H4 (cell line): ENCODE measurements at places on chromosomes 7 and 10. TPM values are rescaled to one million over a fixed set of nuclear protein-coding genes. Genes with fewer than 3 reads are reported as not detected.
A peak's percentile ranks its signal among the peaks of the same experiment; 100 is the strongest.

GRCh38 chr7:41586931-41587640, 115.8 kb downstream of the INHBA start:
- no peak for DNase-seq

DNA sequence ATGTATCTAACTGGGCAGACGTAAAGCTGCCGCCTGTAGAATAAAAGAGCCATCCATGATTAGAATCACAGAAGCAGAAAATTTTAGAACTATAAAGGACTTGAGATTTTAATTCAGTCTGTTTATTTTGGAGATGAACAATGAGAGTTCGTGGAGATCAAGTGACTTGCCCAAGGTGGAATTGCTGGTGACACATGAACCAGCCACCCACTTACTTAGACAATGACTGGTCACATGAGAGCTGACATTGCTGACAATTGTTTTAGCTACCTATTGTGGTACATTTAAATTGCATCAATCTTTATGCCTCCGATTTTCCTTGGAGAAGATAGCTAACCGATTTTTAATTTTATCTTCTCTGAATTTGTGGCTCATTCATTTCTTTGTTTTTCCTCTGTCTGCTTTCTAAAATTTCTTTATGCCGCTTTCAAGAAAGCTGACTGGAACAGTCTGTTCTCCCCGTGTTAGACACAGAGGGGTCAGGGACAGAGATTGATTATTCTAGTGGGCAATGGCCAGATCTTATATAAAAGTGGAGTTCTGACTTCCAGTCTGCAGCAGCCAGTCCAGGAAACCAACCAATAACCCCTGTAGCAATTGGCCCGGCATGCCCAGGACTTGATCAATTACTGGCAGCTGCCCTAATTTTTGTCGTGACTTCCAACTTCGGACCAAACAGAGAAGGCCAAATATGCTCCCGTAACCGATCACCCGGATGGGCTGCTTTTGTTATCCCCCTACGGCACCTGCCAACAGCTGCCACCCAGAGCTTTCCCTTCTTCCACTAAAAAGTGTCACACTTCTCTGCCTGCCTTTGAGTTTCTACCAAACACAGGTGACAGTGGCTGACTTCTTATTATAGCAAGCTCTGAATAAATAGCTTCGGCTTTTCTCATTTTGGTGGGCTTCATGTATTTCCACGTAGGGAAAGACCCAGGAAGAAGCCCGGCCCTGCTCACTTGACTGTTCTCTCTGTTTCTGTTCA, 241.6 kb downstream of the CAMK1D start:
- DNase-seq: no peak

DNA sequence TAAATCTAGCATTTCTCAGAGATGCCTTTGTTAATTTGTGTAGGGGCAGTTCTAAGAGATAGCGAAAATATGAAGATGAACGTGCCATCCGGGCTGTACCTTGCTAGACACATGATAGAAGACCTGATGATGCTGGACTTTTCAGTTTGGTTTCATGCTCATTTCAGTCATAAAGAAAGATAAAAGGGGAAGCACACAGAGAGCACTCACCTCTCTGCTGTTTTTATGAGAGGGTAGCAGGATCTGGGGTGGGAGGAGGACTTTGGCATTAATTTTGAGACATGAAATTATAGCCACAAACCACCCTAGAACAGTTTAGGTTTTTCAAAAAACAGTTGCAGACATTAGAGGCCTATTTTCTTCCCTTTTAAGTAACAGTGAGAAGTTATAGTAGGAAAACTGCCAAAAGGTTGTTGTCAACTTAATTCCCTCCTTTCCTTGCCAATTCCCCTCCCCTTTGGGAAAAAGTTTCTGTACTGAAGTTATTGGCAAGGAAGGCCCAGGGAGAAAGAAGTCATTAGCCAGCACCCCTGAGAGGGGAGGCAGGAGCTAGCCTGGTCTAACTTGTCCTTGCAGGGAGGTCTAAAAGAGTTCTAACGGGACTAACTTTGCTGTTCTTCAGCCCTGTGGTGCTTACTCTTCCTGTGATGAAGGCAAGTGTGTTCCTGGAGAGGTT, 2.6 kb downstream of the ST7 start:
- no peak for DNase-seq

GRCh38 chr7:105890290-105890997, 14.0 kb upstream of the ATXN7L1 start:
- DNase-seq: peak; percentile 37

DNA sequence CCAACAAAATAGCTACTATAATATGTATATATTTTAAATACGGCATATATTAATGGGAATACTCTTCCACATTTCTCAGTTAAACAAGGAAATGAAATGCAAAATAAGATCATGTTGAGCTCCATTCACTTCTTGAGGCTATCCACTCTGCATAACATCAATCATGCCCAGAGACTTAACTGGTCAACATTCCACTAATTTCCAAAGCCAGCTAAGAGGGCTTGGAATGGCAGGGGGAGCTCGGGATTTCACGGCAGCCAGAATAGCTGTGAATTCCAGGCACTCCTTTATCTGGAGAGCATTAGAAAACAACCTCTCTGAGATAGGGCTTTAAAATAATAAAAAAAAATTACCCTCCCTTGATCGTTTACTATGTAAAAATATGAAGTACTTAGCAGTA, 194.9 kb upstream of the CDCA7L start:
- DNase-seq: no peak

Gene GHITM
- 260 TPM in 2 replicates for total RNA-seq

Gene TMEM196
- total RNA-seq: not detected in 2 replicates
